ENCODE measurements at places on chromosomes 1 and 21.

GRCh38 chr1:15992582-15993500, 11.2 kb upstream of the SRARP start:
- DNase-seq: no peak

GRCh38 chr1:109487261-109487660, 3.6 kb downstream of the ATXN7L2 start:
- DNase-seq: no peak

DNA sequence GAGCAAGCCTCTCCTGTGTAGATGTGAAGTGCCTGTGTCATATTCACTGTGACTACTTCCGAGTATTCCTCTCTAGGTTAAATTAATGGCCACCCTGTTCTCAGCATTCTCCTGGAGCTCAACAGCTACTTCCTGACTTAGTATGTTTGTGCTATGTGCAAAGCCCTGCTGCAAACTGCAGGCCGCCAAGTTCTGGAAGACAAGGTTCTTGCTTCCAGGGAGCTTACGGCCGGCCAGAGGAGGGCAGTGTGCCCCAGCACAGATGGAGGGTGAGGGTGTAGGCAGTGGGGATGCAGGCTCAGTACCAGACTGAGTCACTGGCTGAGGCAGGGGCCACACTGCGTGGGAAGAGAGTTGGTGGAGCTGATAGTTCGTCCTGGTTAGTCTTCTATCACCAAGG, 43.2 kb downstream of the ELK4 start:
- peak; percentile 57 for DNase-seq

GRCh38 chr1:60978421-60979357, 103.7 kb upstream of the NFIA start:
- peak; percentile 22 for DNase-seq

- no peak for DNase-seq
These were observed 46.1 kb upstream of the RBM34 start for GRCh38 chr1:235207209-235207565.

GRCh38 chr1:37476460-37477197, 2.2 kb downstream of the ZC3H12A start:
- DNase-seq: peak; percentile 73

GRCh38 chr1:111961016-111961415, 28.5 kb downstream of the KCND3 start:
- peak; percentile 89 for DNase-seq

- no peak for DNase-seq
These were observed 127.2 kb downstream of the ZSCAN20 start for GRCh38 chr1:33599516-33600115.

GRCh38 chr1:115343200-115343737, 5.2 kb upstream of the NGF start:
- no peak for DNase-seq

DNA sequence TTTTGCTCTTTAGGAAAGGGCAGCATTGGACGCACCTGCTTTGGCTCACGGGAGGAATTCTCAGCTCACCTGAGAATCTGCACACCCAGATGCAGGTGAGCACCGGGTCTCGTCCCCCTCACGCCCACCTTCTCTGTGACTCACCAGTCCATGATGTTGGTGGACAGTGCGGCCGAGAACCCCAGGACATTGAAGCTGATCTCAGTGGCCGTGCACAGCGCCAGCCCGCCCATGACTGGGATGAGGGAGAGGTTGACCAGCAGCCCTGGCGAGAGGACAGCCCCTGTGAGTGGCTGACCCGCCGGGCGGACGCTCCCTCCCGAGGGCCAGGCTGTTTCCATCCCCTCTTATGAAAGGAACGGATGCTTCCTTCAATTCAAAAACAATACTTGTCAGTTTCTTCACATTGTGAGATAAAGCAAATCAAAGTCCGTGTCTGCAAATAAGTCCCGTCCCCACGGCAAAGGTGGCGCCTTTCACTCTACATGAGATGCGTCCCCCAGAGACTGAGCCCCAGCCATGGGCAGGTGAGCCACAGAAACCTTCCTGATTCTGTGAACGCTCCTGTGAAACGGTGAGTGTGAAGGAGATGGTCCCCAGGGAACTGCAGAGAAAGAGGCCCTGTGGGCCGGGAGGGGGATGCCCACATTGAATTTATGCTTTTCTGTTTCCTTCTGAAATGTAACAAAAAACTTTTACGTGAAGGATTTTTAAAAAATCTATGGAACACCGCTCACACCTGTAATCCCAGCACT, 12.7 kb upstream of the CDK11B start:
- no peak for DNase-seq

DNA sequence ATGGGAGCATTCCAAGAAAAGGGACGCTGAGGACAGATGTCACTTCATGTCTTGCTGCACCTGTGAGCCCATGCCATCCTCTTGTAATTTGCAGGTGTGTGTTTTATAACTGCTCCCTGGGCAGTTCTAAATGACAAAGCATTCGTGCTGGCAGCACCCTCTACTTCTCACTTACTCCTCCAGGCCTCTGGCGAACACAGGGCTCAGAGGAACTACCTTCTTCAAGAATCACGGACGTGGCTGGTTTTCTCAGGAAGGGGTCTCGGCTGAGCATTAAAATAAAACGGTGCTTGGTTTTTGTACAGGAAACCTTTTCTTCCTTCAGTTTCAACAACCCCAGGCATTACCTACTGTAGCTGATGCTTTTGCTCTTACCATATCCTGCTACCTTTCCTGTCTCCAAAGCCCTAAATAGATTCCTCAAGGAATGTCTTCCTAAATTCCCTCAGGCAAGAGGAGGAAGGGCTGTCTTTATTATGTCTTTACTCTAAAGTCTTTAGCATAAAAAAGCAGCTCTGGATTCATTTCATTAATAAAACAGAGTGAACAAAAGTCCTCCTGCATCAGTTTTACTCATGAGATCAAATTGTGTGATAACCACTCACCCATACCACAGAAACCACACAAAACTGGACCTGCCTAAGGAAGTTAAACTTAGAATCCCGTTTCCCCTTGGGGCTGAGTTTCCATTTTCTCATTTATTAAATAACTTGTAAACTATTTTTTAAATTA, 79.0 kb upstream of the MAP10 start:
- no peak for DNase-seq

DNA sequence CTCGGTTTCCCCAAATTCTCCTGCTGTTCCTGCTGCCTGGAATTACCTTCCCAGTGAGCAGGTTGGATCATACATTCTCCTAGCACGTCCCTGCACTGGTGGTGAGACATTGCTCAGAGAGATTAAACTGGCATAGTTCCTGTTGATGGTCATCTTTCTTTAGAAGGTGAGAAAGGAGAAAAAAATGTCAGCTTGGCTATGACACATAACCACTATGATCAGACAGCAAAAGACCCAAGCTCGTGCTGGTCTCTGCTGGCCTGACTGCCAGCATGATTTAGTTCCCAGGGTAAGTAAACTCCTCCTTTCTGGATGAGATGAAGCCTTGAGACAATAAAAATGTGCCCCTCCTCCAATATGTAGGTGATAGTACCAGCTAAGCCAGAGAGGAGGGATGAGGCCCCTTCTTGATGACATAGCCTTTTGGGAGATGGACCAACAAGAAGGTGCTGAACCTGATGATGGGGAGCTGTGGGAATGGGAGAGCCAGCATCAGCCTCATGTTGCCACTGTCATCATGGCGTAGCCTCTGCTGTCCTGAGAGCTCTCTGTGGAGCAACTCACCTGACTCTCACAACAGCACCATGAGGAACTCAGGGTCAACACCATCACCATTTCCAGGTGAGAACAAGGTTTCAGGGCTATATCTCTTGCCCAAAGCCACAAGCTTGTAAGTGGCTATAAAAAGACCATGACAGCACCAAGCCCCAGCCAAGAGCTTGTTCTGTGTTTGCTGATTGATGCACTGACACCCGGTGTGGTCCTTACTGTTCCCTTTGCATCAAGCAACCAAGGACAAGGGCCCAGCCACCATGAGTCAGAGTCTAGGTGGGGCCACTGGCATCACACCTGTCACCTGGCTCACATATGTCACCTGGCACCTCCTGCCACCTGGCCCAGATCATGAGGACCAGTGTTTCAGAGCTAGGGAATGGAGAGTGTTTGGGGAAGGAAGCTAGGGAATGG, 200.0 kb downstream of the MATN1 start:
- DNase-seq: no peak

GRCh38 chr1:111283838-111284237, 6.8 kb upstream of the CHIA start:
- DNase-seq: no peak

- DNase-seq: no peak
These were observed 3.5 kb downstream of the FUBP1 start for GRCh38 chr1:77975386-77975785.

GRCh38 chr1:18919956-18920355, 17.6 kb upstream of the ALDH4A1 start:
- no peak for DNase-seq

- DNase-seq: no peak
These were observed 19.6 kb downstream of the LPAR3 start for GRCh38 chr1:84873366-84873765.

GRCh38 chr1:77406661-77407060, 124.8 kb downstream of the AK5 start:
- DNase-seq: no peak

GRCh38 chr1:212814537-212815334, 23.0 kb downstream of the TATDN3 start:
- DNase-seq: peak; percentile 32

DNA sequence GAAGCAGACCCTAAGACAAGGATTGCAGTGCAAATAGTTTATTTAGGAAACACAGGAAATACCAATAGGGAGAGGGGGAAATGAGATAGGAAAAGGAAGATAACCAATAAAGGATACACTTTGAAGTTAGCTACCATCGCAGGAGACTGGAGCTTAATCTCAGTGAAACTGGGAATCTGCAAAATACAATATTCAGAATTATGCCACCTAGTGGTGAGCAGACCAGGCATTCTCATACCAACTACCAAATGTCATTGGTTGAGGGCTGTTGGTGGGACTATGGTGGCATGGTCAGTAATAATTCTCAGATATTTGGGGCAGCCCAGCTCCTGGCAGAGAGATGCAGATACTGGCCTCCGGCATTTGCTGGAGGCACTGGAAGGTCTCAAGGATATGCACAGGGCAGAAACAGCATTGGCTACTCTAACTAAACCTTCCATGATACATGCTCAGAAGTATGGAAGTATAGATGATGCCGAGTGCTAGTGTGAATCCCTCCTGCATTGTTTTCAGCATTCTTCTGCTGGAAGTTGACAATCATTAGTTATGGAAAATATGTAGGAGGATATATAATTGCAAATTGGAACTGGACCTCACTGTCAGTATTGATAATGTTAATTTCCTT, 11.8 kb upstream of the ZFP69B start:
- DNase-seq: peak; percentile 9

DNA sequence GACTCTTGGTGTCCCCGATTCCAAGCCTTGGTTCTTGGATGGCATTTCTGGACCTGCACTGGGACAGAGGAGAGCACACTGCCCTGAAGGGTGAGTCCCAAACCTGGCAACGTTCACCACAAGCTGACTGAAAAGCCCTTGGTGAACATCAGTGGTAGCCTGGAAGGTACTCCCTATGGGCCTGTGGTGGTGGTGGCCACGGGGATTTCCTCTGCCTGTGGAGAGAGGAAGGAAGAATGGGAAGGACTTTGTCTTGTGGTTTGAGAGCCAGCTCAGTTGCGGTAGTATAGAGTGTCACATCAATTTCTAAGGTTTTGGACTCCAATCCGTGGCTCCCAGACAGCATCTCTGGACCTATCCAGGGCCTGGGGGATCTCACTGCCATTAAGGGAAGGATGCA, 50.7 kb downstream of the DNAH14 start:
- no peak for DNase-seq

- no peak for DNase-seq
These were observed 415.3 kb upstream of the C1orf87 start for GRCh38 chr1:60488847-60489246.
